Fibroblast of upper back skin (primary cell): ENCODE measurements at places on chromosomes 5 and 9.

DNA sequence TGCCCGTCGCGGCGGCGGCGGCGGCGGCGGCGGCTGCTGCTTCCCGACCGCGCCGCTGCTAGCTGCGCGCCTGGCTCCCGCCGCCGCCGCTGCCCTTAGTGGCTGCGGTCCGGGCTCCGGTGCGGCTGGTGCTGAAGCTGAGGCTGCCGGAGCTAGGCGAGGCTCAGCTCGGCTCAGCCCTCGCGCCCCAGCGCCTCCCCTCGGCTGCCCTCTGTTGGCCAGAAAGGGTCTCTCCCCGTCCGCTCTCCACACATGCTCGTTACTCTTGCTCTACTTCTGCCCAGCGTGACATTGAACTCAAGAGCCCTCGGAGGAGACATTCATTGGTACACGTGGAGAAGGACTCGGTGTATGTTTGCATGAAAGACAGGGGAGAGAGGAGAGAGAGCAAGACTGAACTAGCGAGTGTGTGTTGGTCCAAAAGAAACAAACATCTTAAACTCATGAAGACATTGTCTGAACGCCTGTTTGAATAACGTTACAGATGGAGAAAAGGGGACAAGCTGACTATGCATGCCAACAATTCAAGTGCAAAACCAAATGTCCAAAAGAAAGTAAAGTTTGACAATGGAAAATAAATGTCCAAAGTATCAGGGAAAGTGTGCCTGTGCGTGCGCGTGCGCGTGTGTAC is at the start of gene HCN1:
Gene HCN1, minus strand, starts transcription at position 175 of the 631 bp plus-strand sequence.
- DNase-seq = peak; percentile 43

DNA sequence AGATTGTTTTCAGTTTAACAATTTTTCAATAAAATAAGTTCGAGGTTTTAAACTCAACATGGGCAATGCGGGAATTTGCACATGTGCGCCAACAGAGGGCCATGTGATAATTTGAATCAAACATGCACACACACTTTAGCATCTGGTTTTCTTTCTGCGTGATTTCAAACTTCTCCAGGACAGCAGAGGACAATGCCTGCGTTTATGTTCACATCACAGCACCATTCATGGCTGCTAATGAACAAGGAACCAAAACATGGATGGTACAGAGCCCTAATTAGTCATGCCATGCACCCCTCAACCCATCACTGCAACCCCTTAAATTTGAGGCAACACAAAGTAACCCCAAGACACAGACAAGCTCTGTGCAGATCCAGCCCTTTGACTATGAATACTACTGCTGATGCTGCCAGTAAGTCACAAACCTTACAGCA is 2.8 kb downstream of the SHC3 start:
- peak; percentile 47 for DNase-seq

DNA sequence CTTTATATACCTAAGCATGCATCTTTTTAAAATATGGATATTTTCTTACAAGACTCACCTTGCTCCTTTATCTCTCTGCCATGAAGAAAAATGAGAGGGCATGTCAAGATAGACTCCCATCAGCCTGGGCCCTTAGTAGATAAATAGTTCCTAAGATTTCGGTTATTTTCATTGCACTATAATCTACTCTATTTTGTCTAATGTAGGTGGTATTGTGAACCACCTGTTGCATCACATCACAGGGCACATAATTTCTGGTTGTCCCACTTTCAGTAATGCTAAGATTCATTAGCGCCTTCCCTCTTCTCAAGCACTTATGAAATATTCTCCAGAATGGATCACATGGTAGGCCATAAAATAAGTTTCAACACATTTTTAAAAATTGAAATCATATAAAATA is 202.5 kb upstream of the ADRA1B start:
- no peak for DNase-seq

- DNase-seq = peak; percentile 21
Measured at GRCh38 chr5:141172381-141173204, at the start of gene PCDHB7. PCDHB7 (plus strand) TSS chr5:141172644; CDS start chr5:141172836, 192 bp downstream.

DNA sequence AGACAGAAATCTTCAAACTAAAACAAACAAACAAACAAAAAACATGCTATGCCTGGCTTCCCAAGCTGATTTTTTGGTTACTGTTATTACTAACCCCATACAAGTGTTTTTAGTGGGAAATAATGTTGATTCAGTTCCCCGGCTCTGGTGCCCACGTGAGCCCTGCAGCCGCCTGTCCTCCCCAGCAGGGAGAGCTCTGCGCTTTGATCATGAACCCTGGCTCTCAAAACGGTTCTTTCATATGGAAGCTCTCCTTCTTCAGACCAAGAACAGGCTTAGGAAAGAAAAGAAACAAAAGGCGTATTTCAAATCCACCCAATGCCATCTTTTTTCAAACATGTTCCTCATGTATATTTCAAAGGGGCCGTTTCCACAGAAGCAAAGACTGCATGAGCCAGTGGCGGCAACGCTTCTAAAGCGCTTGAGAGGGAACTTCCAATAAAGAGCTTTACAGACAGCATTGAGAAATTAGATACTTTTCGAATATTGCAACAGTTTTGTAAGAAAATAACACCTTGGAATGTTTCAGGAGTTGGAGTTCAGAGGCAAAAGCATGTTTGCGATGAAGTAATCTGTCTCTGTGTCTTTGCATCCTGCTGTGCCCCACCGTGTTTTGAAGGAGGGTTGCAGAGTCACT is 74.8 kb downstream of the ICE1 start:
- peak; percentile 43 for DNase-seq

- DNase-seq = peak; percentile 33
Measured at GRCh38 chr9:133818444-133818843, 80.3 kb upstream of the SARDH start.

DNA sequence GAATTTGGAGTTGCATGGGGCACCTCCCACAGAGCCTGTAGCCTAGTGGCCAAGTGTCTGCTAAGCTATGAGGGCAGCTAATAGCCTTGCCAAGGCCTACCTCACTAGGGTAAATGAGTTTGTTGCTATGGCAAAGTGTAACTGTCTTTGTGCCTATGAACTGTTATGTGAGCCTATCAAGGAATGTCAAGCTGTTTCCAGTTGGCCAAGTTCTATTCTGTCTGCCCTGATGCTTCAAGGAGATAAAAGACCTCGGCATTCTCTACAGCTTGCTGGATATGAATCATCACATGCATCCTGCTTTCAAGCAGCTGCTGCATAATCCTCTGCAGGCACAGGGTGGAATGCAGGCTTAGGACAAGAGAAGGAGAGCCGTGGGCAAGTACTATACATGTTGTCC is 69.8 kb upstream of the CCDC112 start:
- DNase-seq = peak; percentile 96

DNA sequence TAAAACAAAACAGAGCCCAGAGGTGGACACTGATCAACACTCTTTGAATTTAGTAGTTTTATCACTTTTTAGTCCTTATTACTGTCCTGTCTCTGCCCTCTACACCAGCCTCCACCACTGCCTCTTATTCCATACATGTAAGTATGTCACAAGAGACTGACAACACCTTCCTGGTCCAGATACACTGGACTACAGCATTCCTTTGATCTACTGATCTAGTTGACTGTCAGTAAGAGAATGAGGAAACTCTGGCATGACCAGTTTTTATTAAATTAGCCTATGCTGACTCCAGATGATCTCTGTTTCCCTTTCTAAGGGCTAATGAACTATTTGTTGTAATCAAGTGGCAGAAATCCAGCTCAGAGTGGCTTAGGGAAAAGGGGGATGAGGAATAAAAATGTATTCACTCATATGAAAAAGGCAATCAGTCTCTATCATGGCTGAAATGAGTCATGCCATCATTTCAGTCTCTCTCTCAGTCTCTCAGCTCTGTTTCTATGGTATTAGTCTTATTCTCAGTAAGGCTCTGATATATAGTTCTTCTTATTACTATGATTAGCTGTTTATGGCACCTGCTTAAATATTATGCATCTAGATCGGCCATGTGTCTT is 5.5 kb downstream of the ARHGEF37 start:
- no peak for DNase-seq

GRCh38 chr9:117800389-117800788 is 96.2 kb downstream of the TLR4 start:
- DNase-seq = no peak

DNA sequence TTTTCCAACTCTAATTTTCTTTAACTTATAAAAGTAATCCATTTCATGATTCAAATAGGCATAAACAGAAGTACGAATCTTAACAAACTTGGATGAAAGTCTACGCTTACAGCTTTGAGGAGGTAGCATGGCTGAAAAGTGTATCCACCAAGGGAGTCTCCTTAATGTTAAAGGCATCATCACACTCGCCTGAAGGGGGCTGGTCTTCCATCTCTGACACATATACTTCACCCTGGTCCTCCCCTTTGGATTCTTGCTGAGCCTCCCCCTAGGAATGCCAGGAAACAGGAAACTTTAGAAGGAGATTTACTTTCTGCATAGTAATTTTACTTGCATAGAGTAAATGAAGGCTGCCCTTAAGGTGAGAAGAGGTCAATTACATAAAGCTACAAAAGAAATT is 10.3 kb upstream of the NME5 start:
- DNase-seq = peak; percentile 38

- no peak for DNase-seq
Measured at GRCh38 chr5:173767574-173768266, 120.4 kb upstream of the CPEB4 start.

GRCh38 chr5:150428106-150428876 is 15.6 kb upstream of the CD74 start:
- DNase-seq = no peak
